Mesothelial cell of epicardium (in vitro differentiated cells): ENCODE measurements at places on chromosomes 3 and 15.

DNA sequence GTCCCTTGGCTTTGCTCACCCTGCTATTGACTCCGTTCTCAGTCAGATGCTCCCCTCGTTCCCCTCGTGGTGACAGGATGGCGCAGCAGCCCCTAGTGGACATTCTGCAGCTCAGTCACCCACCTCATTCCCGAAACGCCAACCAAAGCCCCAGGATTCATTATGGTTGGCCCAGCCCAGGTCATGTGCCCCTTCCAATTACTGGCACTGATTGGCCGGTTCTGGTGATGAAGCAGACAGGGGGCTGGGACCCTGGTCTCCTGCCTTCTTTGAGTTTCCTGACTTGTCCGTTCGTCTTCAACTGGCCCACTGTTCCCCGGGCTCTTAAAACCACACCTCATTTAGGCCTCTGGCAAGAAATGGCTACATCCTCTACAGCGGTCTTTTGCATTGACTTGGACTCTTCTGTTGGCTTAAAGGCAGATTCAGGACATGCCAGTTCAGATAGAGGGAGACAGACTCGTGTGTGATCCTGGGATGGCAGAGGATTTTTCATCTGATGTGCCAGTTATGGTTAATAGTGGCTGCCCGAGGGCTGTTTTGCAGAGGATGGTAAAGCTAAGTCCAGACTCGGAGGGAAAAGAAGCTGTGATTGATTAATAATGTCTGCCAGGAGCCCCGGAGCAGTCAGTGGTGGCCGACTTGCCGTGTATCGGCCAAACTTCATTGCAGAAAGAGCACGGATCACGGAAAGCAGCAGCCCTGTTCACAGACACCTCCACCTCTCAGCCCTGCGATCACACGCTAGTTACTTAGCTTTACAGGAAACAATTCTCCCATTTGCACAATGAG lies 37.8 kb downstream of the LSM3 start:
- no peak for DNase-seq

DNA sequence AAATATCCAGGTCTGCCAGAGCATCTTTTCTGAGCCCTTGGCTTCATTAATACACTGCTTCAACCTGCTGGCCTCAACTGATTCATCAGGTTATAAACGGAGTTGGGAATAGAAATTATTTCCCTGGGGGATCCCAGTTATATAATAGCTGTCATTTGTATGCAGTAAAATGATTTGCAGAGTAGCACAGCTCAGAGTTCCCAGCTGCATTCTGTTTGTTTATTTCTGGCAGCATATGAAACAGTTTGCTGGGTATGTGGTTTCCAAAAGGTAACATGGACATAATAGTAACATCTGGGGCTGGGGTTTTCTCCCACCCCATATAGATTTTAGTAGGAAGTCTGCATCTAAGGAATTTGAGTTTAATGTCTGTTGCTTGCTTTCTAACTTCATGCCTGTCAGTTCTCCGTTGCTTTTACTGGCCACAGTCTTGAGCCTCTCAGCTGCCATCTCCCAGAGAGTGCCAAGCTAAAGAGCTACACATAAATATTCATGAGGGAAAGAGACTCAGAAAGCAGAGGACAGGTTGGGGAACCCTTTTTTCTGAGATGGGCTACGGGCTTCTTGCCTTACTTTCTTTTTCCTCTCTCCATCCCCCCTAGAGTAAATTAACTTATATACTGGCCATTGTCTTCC lies 124.6 kb downstream of the TMEM108 start:
- no peak for DNase-seq

GRCh38 chr3:41404582-41404981 lies 205.3 kb downstream of the CTNNB1 start:
- DNase-seq: no peak

GRCh38 chr3:128170866-128171516 lies 17.7 kb downstream of the EEFSEC start:
- DNase-seq: peak; percentile 39

- no peak for DNase-seq
These were observed 74.4 kb upstream of the PPP2R3A start for GRCh38 chr3:135891121-135891520.

DNA sequence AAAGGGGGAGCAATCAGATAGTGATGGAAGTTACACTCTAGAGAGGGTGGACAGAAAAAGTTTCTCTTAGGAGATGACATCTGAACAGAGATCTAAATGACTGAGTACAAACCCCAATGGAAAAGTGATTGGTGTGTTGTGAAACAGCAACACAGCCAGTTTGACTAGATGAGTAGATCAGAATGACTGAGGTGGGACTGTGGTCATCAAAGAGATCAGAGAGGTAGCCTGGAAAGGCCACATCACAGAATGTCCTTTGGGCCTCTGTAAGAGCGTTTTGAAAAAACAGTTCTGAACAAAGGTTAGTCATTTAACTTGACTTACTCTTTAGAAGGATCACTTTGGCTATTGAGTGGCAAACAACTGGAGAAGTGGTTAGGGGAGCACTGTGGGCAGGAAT lies 10.6 kb downstream of the LRRC58 start:
- no peak for DNase-seq

GRCh38 chr3:147613725-147614124 lies 204.6 kb downstream of the ZIC1 start:
- no peak for DNase-seq

GRCh38 chr3:31270010-31270409 lies 262.7 kb upstream of the STT3B start:
- no peak for DNase-seq

- DNase-seq: no peak
These were observed 48.9 kb upstream of the FMN1 start for GRCh38 chr15:33243393-33243792.

DNA sequence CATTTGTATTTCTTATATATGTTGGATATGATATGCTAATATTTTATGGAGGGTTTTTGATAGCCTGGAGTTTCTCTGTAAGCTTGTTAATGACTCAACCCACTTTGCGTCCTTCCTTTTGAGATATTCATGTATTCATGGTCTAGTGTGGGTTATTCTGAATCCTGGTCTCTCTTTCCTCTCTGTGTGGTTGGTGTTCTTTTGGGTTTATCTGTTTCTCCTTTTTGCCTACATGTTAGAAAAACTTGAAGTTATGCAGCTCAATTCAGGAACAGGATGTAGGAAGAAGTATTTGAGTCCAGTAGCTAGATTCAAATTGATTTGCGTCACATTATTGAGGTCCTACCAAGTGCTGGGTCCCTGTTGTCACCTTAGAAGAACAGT lies 28.1 kb downstream of the CMTM7 start:
- DNase-seq: no peak

GRCh38 chr3:41317718-41318117 lies 118.4 kb downstream of the CTNNB1 start:
- DNase-seq: no peak

GRCh38 chr15:84035399-84035766 lies 200.2 kb upstream of the GOLGA6L4 start:
- DNase-seq: no peak

GRCh38 chr3:85316252-85316651 lies 357.5 kb downstream of the CADM2 start:
- no peak for DNase-seq

- no peak for DNase-seq
These were observed 5.7 kb downstream of the DPPA4 start for GRCh38 chr3:109331692-109332091.

DNA sequence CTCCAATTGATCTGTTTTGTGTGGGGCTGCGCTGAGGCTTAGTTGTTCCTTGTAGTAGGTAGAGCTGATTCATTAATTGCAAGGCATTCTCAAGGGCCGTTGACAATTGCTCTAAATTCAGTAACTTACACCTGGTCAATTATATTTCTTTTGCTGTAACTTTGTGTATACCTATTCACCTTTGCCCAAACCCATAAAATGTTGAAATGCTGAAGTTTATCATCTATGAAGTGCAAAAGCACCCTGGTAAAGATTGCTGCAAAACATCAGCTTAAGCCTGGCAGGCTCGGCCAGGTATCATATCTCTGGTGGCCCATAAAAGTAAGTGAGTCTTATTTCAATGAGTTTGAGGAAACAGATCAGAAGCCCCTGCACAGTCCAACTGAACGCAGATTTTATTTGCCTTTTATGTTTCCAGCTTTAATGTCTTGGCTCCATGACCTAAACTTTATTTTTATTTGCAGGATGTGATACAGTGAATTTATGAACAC lies 203.6 kb upstream of the SLCO3A1 start:
- no peak for DNase-seq

GRCh38 chr15:46091860-46092450 lies 457.1 kb downstream of the SQOR start:
- no peak for DNase-seq

- no peak for DNase-seq
These were observed 119.4 kb upstream of the UBE2E2 start for GRCh38 chr3:23083701-23084100.

- DNase-seq: no peak
These were observed 76.2 kb downstream of the RGMA start for GRCh38 chr15:93012786-93013185.
